ENCODE measurements at places on chromosomes 11 and 22. TPM values are rescaled to one million over a fixed set of nuclear protein-coding genes. Genes with fewer than 3 reads are reported as not detected.

TRIM77 gene
- total RNA-seq, result not detected

SCUBE1 gene
- total RNA-seq, result not detected

GTSE1 gene
- total RNA-seq, result 1.5 TPM

TEX54 gene
- total RNA-seq, result not detected

SEC14L2 gene
- total RNA-seq, result 15.9 TPM

KDELR3 gene
- total RNA-seq, result 166 TPM

CCDC73 gene
- total RNA-seq, result not detected

OR52H1 gene
- total RNA-seq, result 0.91 TPM

PATE4 gene
- not detected for total RNA-seq
